ENCODE measurements at places on chromosomes 7 and 10.

- no peak for DNase-seq
Observed at GRCh38 chr7:53661645-53662217, 626.3 kb downstream of the POM121L12 start.

DNA sequence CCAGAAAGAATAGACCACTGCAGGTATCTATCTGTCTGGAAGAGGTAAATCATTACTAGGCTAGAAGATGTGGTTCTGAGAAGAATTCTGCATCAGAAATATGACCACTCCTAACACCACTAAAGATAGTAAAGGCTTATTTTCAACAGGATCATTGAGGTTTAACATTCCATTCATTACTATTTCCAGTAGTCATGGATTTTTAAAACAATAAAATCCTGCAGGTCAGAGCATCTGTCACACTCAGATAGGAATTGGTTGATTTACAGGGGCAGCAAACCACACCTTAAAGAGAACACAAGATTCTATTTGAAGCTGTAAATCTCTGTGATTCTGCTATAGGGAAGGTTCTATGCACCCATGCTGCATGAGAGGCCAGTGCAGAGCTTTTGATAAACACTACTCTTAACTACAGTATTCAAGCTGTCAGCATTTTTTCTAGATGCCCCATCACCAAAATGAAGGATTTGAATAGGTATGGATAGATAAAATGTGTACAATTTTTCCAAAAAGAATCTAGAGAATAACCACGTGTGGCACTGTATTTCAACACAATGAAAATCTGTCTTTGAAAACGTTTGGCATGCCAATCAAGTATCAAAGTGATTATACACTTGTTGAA is 14.6 kb downstream of the LRRC17 start:
- DNase-seq = peak; percentile 81

DNA sequence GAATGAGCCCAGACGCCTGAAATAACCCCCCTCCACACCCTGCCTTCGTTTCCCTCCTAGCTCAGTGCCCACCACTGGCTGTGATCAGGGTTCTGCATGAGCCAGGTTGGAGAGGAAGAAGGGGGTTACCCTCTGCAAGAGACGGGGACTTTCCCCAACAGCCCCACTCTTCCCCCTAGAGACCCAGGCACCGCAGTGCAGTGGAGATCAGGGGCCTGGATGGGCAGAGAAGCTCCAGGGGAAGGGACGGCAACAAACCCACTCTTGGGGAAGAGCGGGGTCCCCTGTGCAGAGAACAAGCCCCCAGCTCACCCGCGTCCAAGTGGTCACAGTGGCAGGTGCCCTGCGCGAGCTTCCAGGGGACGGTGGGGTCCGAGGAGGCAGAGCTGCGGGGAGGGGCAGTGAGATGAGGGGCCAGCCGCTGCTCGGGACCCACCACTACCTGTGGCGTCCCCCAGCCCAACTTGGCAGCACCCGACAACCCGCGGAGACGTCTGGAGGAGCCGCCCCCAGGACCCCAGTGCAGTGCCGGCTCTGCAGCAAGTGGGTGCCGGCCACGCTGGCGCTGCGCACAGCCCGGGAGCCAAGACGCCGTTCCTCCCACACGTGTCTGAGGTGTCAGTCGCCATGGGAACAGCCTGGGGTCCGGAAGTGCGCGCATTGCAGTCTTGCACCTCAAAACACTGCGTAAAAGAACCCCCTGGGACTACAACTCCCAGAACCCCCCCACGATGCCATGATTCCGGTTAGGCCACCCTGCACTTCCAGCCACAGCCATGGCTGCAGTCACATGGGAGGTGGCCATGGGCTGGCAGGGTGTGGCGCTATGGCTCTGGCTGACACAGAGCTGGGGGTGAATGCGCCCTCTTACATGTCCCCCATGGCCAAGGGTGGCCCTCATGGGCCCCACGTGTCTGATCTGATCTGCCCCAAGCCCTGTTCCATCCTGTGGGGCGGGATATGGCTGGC is 45.8 kb upstream of the WIPI2 start:
- DNase-seq = peak; percentile 37

DNA sequence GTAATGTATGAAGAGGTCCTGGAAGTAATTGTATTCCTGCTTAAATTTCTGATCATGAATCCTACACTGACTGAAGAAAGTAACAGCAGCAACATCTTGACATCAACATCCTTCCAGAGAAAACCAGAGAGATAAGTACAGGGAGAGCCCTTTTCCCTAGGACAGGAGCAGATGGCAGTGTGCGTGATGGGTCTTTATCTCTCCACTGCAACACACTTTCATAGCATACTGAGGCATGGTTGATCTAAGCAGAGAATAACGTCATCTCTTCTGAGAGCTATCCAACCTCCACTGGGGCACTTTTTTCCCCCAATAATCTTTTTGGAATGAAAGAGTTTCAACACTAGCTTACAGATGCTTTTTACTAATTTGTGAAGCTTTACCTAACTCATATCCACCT is 342 bp downstream of the OR2A25 start:
- DNase-seq = no peak

- peak; percentile 24 for DNase-seq
Observed at GRCh38 chr7:94832051-94832450, 75.3 kb upstream of the PPP1R9A start.

- DNase-seq = no peak
Observed at GRCh38 chr10:63431962-63432797, 33.6 kb downstream of the JMJD1C start.

DNA sequence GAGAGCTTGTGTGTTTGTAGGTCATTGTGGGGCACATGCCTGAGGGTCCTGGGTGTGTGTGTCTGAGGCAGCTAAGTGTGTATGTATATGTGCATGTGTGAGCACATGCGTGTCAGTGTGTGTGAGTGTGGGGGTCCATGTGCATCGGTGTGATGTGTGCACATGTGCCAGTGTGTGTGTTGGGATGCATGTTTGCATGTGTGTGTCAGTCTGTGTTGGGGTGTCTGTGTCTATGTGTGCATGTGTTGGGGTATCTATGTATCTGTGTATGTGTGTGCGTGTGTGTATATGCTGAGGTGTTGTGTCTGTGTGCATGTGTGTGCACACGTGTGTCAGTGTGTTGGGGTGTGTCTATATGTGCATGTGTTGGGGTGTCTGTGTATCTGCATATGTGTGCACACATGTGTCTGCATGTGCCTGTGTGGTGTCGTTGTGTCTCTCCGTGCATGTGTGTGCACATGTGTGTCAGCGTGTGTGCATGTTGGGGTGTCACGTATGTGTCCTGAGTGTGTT is 33.3 kb downstream of the PWWP2B start:
- DNase-seq = no peak

DNA sequence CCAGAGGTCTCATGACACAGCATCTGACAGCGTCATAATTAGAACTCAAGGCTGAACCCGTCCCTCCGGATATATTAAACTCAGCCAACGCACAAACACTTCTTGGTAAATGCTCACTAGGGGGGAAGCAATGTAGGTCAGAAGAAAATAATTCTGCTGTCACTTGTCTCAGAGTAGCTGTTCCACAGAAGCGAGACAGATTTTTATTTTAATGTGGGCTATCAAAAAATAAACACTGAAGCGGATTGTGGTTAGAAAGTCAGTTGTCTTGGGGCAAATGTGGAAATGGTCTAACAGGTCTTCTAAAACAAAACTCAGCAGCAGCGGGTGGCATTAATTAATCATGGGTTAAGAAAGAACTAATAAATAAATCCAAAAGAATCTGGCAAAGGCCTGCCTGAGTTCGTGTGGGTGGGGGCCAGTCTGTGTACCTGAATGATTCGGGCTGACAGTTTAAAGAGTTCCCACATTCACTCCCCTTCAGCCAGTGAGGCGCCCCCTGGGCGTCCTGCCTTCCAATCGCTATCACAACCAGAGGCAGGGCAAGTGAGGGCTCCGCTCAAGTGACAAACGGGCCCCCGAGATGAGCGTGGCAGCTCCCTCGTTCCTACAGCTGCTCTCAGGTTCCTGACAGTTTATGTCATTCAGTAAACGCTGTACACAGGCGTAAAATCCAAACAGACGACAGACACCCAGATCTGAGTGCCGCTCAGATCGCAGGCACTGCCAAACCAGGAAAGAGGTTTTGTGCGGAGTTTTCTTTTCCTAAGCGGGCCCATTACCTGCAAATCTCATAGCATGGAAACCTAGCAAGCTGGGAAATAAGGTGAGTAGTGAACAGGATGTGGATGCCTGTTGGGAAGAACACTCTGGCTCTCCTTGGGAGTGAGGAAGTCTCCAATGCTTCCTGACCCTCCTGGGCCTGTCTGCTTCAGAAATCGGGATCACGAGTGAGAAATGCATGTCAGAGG is 52.9 kb downstream of the NRAP start:
- peak; percentile 59 for DNase-seq

DNA sequence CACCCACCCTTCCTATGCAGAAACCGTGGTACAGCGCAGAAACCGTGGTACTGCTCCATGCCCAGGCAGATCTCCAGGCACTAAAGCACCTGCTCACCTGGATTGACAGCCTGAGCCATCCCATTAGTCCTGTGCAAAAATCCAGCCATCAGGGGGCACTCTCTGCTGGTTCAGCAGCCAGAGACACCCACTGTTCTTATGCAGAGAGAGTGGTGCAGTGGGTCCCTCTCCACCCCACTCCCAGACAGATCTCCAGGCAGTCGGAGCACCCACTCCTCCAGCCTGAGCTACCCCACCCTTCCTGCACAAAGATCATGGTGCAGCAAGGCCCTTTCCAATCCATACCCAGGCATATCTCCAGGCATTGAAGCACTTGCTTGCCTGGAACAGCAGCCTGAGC is 219.8 kb downstream of the CTNNA3 start:
- no peak for DNase-seq

GRCh38 chr10:76172020-76172419 is 740.6 kb downstream of the LRMDA start:
- DNase-seq = no peak

GRCh38 chr7:11623093-11623678 is 208.8 kb downstream of the THSD7A start:
- peak; percentile 15 for DNase-seq

DNA sequence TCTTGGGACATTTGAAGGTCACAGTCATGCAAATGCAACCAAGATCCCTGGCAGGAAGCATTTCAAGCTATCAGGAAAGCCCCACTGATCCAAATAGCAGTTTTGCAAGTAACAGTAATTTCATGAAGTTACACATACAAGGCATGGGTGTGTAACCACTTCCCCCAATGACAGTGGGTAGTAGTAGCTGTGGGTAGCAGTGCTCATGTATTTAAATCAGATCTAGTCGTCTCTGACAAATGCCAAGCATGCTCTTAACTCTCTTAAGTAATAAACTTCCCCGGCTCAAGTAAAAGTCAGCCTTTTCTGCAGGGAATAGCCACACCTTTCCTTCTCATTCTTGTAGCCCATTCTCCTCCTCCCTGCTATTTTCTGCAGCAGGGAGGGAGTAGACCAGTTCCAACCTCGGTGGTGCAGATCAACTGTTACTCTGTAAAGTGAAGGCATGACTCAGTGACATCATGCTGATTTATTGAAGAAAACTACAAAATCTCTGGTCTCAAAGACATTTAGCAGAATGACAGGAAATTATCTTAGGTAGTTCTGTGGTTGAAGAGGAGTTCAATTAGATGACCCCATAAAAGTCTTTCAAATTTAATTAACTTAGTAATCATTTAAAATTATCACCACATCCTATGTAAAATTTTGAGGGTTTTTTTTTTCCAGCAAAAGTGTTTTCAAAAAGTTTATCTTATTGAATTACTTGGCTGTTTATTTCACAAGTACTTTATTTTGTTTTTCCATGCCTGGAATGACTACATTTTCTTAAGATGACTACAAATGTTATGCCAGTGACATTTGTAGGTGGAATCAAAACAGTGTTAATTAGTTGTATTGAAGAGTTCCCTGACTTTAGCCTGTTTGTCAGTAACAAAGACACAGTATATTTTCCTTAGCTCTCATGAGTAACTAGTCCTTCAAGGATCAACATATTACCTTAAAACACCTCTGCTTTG is 568.3 kb downstream of the INHBA start:
- DNase-seq = peak; percentile 11

GRCh38 chr10:132748545-132749370 is 37.2 kb downstream of the NKX6-2 start:
- DNase-seq = no peak

DNA sequence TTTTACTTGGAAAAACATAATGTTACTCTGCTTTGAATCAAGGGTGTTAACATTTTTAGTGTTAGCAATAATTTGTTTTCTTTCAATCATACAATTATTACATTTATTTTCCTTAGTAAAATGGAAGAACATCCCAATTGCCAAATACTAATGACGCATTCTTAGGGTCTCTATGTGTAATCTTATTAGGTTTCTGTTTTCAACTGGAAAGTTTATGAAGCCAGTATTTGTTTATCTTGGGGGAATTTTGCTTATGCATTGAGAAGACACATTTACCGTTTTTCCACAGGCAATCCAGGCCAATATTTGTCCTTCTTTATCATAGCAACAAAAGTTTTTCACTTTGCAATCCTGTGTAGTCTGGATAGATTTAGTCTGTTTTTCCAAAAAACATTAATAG is 134.5 kb downstream of the CPED1 start:
- DNase-seq = peak; percentile 66

GRCh38 chr7:427506-428103 is 92.0 kb downstream of the PDGFA start:
- no peak for DNase-seq

DNA sequence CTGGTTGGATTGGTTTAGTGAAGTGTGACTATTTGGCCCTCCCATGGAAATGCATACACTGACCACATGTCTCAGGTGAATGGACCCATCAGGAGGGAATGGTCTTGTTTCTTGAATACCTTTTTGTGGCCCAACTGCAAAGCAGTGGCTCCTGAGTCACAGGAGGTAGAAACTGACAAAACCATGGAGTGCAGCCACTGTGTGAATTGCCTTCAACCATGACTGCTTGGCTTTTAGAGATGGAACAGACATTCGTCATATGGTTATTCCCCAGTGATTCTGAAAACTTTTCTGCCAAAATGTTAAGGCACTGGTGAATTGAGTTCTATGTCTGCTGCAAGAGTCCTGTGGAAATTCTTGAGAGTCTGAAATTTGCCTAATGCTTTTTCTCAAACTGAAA is 64.7 kb downstream of the CDK14 start:
- DNase-seq = no peak

DNA sequence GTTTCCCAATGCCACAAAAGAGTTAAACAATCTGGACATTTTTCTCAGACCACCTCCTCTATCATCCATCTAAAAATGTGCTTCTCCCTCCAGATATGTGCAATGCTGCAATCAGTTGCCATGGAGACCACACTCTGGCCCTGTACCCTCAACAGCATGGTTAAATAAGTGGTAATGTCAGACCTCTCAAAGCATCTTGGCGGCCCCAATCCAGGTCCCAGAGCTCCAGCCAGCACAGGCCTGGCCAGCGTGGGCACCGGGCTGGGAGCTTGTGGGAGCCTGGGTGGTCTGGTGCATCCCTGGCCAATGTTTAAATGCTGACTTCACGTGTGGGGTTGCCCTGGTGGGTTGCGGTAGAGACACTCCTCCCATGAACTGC is 362.9 kb upstream of the ZNF32 start:
- DNase-seq = no peak

Data from fibroblast of lung (primary cell).